ENCODE measurements at places on chromosomes 2 and 18.

DNA sequence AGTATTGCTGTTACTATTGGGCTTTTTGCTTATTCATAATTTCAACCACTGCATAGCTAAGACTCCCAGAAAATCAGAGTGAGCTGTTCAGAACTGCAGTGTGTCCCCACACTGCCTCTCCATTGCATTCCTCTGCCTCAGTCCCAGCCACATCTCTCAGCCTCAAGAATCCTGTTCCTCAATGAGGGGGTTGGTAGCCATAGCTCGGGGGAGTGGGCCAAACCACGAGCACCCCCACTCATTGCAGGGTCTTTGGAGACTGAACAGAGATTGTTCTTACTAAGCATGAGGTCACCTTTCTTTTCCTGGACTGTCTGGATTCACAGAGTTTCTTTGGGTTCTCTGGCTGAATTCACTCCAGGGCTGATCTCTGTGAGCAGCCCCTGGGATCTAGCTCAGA, 161.1 kb downstream of the GFPT1 start:
- no peak for DNase-seq

GRCh38 chr2:178429336-178429735, 21.6 kb downstream of the PRKRA start:
- no peak for DNase-seq

DNA sequence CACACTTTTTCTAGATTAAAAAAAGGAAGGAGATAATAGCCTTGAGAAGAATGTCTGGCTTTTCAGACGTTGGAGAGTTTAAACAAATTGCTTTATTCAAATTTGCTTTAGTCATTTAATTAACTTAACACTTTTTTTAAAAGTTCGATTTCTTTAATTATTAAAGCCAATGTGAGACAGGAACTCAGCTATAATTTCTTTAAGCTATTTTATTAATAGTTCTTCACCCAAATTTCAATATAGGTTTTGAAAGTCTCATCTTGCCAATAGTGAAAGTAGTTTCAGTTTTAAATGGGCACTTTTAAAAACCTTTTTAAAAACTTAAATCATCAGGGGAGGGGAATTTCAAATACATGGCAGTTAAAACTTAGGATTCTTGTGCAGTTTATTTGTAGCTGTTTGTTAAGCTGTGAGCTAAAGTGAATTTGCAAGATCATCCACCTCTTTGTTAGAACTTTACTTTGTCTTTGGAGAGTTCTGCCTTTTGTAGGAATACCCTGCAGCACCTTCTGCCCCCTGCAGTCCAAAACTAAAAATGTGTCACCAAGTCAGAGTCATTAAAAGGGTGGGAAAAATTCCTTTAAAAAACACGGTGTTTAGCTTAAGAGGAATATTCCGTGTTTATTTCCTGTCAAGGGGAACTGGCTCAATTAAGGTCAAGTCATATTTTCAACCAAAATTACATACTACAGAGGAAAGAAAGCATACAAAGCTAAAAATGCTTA, 4.6 kb downstream of the TGIF1 start:
- DNase-seq = peak; percentile 57

- DNase-seq = peak; percentile 57
Measured at GRCh38 chr2:156331572-156332283, 793 bp downstream of the NR4A2 start.

DNA sequence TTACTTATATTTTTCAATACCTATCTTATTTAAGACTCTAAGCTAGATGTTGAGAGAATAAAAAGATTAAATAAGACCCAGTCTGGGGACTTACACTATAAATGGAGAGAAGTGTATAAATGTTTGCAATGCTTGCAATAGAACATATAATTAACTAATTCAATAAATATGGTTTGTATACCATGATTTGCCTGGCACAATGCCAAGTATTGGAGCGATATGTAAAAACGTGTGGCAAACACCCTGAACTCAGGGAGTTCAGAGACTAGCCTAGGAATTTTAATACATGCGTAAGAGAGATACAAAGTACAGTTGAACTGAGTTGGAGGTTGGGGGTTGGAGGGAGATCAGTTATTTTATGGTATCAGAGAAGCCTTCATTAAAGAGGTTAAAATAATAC, 251.8 kb upstream of the DDX18 start:
- DNase-seq = no peak

DNA sequence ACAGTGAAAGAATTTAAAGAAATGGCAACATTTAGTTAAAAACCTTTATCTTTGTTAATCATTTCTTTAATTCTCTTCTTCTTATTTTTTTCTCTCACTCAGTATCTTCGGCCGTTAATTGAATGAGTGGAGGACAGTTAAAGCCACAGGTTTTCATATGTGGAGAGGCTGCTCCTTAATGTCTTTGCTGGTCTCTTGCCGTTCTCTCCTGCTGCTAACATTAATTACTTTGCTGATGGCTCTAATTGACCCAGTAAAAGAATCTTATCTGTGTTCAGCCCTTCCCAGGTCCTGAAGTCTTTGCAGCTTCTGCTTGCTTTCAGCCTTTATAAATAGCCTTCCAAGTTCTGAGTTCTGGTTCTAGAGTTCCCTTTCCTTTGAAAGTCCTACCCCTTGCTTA, 77.1 kb downstream of the ADAM23 start:
- DNase-seq = no peak

- DNase-seq = no peak
Measured at GRCh38 chr2:168432565-168433186, 23.4 kb upstream of the CERS6 start.

DNA sequence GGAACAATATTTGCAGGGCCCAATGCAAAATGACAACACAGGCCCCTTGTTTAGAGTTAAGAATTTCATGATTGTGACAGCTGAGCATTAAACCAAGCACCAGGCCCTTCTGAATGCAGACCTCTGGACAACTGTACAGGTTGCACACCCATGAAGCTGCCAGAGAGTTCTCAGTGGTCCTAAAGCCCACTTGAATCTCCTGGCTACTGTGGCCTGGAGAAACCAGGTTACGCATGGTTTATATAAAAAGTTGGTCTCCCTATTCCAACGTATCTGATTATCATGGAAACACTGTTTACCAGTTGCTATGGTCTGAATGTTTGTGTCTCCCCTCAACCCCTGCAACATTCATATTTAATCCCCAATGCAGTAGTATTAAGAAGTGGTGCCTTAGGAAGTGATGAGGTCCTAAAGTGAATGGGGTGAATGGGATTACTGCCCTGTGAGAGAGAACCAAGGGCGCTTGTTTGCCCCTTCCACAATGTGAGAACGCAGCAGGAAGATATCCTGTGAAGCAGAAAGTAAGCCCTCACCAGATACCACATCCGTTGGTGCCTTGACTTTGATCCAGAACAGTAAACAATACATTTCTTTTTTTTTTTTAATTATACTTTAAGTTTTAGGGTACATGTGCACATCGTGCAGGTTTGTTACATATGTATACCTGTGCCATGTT, 48.0 kb upstream of the ANXA4 start:
- DNase-seq = peak; percentile 77

GRCh38 chr2:191385416-191386160, 140.4 kb downstream of the MYO1B start:
- DNase-seq = no peak

All from stimulated activated naive CD4-positive, alpha-beta T cell (primary cell).